ENCODE measurements at places on chromosomes 4 and X. TPM values are rescaled to one million over a fixed set of nuclear protein-coding genes. Genes with fewer than 3 reads are reported as not detected.
A peak's percentile ranks its signal among the peaks of the same experiment; 100 is the strongest.

DNA sequence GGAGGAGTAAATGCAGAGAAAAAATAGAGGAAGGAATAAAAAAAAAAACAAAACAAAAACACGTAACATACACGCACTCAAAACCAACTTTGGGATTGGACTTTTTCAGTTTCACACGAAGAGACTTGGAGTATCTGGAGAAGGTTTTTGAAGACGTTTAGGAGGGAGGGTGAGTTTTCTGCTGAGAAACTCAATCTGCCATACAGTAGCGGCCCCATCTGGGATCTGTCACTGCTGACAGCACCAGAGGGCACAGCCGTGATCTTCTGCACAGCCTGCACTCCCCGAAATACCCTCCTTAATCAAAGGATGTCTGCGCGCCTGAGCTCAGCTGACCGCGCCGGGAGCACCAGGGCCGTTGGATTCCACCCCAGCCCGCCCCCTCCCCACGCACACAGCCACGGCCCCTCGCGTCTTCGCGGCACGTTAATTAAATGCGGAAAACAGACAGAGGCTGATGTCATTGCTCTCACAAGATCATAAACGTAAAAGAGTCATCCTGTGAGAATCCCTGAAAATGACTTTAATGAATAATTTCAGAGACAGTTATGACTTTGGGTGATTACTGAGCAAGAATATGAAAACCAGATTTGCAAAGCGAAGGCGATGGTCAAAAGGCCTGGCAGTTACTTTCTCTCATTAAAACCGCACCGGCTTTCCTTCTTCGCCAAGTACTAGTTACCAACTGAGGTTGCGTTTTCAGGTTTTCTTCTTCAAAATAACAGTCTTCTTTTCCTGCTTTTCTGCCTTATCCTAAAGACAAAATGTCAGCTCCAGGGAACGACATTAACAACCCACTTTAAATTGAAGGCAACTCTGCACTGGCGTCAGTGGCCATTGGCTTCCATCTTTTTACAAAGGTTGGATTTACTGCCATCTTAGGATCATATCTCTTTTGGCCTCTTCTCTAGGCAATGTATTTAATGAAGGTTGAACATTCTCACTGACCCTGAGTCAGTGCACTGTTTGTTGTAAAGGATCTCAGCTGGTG lies 10.6 kb downstream of the HAND2 start:
- peaks cover 27% of the 10 kb centered on the region for H3K27me3 ChIP-seq
- peak overlapping the region; percentile 42 for H3K4me3 ChIP-seq
- H3K27ac ChIP-seq: no peak overlapping the region
- peaks cover 20% of the 10 kb centered on the region for H3K4me1 ChIP-seq
- no peak for DNase-seq

- peak overlapping the region; percentile 36 for H3K27ac ChIP-seq
- H3K27me3 ChIP-seq: no peaks in the 10 kb centered on the region
Observed at GRCh38 chr4:76747563-76747962, 150.4 kb downstream of the SOWAHB start.

DNA sequence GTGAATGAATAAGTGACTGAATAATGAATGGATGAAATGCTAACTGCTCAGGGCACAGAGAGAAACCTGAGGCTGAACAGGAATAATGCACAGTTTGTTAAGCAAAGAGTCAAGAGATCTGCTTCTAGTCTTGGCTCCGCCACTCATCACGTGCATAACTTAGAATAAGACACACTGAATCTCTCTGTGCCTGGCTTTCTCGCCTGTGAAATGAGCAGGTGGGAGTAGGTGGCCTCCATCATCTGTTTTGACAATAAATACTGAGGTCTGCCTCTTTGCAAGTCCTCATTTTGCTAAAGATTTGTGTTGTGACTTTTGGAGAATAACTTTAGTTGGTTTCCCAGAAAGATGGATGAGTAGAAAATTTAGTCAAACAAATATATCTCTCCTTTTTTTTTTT lies 318.0 kb downstream of the FBXW7 start:
- no peak for DNase-seq
- no peak overlapping the region for H3K27ac ChIP-seq
- peaks cover 10% of the 10 kb centered on the region for H3K4me1 ChIP-seq
- peaks cover 17% of the 10 kb centered on the region for H3K36me3 ChIP-seq
- H3K27me3 ChIP-seq: peaks cover 4% of the 10 kb centered on the region

Gene NUDT11
- 7.3 TPM for total RNA-seq

- H3K4me1 ChIP-seq: no peaks in the 10 kb centered on the region
- H3K36me3 ChIP-seq: no peaks in the 10 kb centered on the region
- H3K4me3 ChIP-seq: no peak overlapping the region
- H3K27me3 ChIP-seq: peaks cover 2% of the 10 kb centered on the region
- DNase-seq: no peak
- no peak overlapping the region for H3K27ac ChIP-seq
Observed at GRCh38 chr4:10696253-10696652, 11.7 kb upstream of the CLNK start.

Gene RIPPLY1
- total RNA-seq: not detected

Gene IQCM
- total RNA-seq: 0.10 TPM

DNA sequence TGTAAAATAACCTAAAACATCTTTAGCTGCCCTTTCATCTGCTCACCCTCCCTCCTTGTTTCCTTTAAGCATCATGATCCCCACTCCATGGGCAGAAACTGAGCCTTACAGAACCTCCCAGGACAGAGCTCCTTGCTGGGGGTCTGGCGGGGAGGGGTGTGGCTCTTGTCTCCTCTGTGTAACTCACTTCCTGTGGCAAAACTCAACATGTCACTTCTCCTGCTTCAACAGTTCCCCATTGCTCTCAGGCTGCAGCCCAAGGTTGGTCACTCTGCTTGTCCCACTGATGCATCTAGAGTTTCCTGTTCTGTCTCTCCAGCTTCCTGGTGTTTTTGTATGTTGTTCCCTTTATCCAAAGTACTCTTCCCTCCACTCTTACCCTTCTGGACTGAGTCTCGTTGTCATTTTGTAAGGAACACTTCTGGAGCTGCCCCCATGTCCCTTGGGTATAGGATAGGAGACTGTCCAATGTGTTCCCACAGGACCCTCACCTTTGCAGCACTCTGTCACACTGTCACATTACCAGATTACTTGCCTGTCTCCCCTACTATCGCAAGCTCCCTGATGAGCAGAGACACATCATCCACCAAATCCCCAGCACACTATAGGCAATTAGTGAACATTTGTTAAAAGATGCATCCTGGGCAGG lies 19.6 kb downstream of the TMEM31 start:
- H3K27ac ChIP-seq: peak overlapping the region; percentile 98
- no peaks in the 10 kb centered on the region for H3K36me3 ChIP-seq
- H3K4me1 ChIP-seq: peaks cover 58% of the 10 kb centered on the region

GRCh38 chr4:16622826-16623225 lies 275.6 kb downstream of the LDB2 start:
- DNase-seq: no peak
- H3K36me3 ChIP-seq: peaks cover 15% of the 10 kb centered on the region
- no peak overlapping the region for H3K27ac ChIP-seq
- peaks cover 28% of the 10 kb centered on the region for H3K4me1 ChIP-seq
- no peaks in the 10 kb centered on the region for H3K27me3 ChIP-seq

Gene MAGEC3
- not detected for total RNA-seq

DNA sequence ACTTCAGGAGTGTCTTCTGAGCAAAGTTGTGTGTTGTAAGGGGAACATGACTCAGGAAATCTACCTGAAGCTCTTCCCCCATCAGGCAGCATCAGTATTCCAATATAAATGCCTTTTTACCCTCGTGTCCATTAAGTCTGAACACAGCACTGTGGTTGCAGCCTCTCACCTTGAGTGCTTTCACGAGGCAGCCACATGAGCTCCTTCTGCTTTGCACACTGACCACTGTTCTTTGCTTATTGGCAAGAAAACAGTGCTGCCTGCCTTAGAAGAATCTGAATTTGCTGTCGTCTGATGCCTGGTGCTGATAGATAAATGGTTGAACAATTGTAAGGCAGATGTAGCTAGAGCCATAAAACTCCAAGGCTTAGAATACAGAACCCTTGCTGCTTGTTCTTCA lies 139.6 kb upstream of the WDR1 start:
- peaks cover 11% of the 10 kb centered on the region for H3K4me1 ChIP-seq
- H3K27me3 ChIP-seq: peaks cover 30% of the 10 kb centered on the region
- DNase-seq: no peak
- no peak overlapping the region for H3K4me3 ChIP-seq

Gene TGIF2LX
- not detected for total RNA-seq
